ENCODE measurements at places on chromosomes 1 and 21.

GRCh38 chr1:115068826-115069585 is 20.3 kb downstream of the TSPAN2 start:
- DNase-seq = no peak

DNA sequence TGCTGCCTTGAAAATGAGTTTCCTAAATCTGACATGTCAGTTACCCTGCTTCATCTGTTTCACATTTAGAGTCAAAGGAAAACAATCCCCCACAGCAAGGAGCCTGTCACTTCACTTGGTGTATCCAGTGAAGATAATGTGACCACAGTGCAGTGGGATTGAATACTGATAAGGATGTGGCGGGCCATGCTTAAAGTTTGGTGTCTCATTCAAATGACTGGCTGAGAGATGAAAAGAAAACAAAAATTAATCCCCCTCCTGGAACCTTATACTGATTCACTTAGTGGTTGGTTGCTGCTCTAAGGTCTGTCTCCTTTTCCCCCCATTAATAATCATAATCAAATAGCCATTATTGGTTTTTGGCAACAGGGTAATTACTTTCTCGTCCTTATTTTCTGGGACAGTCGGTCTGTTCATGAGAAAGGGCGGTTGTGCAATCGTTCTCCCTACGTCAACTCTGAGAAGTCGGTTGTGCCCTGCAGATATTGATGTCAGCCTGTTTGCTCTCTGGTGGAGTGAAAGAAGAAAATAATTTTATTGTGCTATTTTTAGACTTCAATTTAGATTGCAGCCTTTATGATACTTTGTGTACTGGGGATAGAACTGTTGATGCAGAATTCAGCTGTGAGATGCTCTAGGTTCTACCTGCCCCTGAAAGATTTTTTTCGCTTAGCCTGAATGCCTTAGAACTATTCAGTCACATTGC is 360.2 kb downstream of the DISC1 start:
- DNase-seq = no peak

DNA sequence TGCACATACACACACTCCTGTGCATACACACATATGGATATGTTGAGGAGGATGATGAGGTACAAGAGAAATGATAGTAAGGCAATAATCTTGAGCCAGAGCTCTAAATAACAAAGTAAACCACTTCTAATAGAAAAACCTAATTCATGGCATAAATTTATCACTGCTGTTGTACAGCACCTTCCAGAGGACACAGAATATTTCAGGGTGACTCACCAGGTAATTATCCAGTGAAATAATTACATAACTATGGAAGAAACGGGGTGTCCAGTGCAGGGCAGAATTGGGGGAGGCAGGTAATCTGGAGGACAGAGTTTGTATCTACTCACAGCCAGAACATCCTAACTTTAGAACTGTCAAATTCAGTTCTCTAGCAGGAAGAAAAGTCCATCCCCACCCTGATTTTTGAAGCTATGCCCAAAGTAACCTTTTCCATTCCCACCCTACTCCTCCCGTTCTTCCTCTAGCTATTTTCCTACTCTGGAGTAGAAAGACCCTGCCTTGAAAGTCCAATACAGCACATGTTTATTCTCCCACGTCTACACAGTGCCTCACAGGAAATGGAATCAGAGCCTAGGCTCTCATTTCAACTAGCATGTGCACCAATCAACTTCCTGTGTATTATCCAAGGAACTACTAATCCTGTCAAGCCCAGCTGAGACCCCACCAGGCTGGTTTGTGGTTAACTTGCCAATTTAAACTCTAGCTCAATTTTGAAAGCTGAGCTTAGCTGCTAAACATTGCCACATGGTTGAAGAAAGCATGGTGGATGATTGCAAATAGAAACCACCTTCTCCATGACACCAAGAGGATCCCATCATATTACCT is 96.6 kb downstream of the PTPN14 start:
- DNase-seq = no peak

DNA sequence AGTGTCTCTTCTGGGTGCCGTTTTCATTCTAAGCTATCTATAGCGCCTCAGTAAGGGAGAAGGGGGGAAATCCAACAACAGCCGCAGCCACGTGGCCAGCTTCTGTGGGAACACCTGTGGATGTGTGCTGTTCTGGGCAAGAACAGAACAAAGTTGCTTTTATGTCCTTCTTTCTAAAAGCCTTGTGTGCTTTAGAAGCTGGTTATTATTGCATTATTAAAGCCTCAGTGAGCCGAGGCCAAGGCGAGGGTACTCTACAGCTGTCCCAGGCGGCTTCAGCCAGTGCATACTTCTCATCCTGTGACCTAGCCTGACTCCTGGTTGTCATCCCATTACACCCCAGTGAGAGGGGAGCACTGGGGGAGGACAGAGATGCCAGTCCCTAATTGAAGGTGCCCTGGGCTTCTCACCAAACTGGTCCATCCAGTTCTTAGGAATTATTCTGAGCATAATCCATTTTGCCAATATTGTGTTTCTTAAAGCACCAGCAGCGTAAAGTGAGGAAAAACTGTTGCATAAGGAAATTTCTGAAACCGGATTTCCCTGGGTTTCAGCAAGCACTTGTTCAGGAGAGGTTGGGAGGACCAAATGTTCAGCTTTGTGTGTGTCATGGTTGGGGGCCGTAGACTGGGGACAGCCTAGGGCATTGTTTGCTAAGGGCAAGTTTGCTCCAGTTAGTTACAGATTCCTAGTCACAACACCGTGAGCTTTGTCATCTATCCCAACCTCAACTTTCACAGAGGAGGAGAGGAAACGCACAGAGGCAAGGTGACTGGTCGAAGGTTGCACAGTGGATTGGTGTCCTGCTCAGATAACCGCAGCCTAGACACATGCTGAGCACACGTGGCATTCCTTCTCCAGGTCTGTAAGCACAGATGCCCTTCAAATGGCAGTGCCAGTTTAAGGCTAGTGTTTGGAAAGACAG is 61.0 kb upstream of the ATP1A1 start:
- no peak for DNase-seq

DNA sequence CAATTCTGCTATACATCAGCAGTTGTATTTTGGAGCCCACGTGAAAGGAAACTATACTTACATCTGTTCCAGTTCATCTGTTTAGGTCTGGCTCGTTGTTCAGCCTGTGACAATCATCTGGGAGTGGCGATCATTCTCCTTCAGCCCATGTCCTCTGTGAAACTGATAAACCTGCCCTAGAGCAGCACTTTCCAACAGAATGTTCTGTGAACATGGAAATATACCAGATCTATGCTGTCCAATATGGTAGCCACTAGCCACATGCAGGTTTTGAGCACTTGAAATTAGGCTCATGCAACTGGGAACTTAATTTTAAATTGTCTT is 24.5 kb upstream of the COQ8A start:
- DNase-seq = no peak

DNA sequence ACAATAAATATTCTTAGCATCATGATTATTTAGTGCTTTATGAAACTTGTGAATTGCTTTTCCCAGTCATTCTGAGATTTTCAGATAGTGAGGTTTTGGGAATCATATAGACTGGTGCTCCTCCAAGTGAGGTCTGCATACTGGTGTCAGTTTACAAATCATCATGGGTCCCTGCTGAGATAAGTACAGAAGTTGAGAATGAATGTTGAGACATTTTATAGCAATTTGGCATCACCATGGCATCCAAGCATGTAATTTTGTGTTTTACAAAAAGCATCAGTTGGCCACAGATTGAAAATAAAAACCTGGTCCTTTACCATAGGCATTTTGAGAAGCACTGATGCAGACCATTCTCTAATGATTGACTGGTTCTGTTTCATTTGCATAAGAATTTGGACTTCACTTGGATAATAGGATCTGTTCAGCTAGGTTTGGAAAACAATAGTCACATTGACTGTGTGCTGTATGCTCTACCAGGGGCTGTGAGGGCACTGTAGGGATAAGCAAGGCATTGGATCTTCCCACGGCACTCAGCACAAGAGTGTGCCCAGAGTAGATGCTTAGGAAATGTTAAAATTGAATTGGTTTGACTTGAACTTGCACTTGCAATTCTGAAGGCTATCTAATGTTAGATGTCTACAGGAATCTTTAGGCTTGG is 79.0 kb upstream of the JUN start:
- DNase-seq = no peak

- DNase-seq = no peak
Measured at GRCh38 chr1:190633488-190633887, 155.8 kb upstream of the BRINP3 start.

DNA sequence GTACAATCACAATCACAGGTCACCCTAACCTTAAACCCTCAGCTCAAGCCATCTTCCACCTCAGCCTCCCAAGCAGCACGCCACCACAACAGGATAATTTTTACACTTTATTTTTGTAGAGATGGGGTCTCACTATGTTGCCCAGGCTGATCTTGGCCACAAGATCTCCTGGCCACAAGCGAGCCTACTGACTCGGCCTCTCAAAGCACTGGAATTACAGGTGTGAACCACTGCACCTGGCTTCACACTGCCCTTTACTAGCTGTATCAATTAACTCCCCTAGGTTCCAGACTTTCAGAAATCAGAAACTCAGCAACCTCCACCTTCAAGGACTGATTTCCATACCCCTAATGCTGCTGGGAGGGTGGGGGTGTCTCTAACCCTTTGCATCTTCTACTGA is 37.0 kb downstream of the NUP133 start:
- DNase-seq = no peak

DNA sequence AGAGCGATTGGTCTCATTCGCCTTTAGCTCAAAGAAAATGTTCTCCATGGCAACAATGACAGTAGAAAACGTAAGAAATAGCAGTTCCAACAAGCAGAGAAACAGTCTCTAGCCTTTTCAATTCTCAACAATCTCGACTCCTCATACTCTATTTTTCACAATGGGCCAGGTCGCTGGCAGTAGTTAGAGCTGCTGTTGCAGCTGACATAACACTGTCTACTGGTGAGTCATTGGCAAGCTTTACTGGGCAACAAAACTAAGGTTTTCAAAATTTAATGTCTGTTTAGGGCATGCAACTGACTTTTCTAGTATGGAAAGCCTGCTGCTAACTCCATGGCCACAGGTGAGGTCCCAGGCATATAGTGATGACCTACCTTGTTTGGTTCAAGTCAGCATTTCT is 221.1 kb upstream of the KAZN start:
- DNase-seq = no peak

DNA sequence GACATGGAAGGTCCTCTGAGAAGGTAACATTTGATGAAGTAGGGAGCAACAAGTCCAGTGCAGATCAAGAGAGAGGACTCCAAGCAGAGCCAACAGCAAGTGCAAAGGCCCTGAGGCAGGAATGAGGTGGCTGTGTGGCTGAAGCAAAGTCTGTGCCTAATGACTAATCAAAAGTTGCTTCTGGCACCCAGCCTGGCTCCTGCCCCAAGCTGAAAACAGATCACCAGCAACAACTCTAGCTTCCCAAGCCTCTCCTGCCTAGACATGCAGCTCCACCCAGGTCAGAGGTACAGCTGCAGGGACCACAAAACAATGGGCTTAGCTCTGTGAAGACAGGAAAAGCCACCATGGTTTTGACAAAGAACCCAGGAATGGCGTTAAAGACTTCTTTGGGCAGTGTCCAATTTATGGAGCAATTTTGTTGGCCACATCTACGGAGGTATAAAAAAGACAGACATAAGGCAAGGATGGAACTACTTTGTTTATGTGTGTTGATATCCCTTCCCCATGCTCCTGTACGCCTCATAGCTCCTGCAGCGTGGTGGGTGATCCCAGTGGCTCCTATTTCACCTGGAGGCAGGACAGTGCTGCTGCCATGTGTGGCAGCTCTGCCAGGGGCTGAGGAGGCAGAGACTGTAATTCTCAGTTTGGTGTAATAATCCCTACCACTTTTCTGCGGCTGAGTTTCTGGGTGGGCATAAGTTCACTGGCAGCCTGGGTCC is 26.4 kb upstream of the IGSF3 start:
- DNase-seq = no peak

- DNase-seq = no peak
Measured at GRCh38 chr1:1925437-1926345, 6.6 kb upstream of the TMEM52 start.

- peak; percentile 33 for DNase-seq
Measured at GRCh38 chr1:9121496-9122409, 7.1 kb downstream of the GPR157 start.
